ENCODE measurements at places on chromosomes 5 and 9. TPM values are rescaled to one million over a fixed set of nuclear protein-coding genes. Genes with fewer than 3 reads are reported as not detected.

- peaks cover 10% of the 10 kb centered on the region for H3K4me1 ChIP-seq
- peaks cover 14% of the 10 kb centered on the region for H3K27me3 ChIP-seq
Measured at GRCh38 chr5:116572350-116573278, 2.0 kb downstream of the SEMA6A start.

- no peak overlapping the region for H3K4me3 ChIP-seq
- no peak overlapping the region for H3K27ac ChIP-seq
- no peaks in the 10 kb centered on the region for H3K4me1 ChIP-seq
- H3K27me3 ChIP-seq = no peaks in the 10 kb centered on the region
Measured at GRCh38 chr5:12343558-12343957, 439.3 kb upstream of the CTNND2 start.

GRCh38 chr5:41871852-41872251, 1.6 kb upstream of the OXCT1 start:
- H3K27ac ChIP-seq = no peak overlapping the region
- no peak for DNase-seq
- peaks cover 16% of the 10 kb centered on the region for H3K4me1 ChIP-seq
- no peaks in the 10 kb centered on the region for H3K27me3 ChIP-seq
- H3K36me3 ChIP-seq = no peaks in the 10 kb centered on the region
- H3K4me3 ChIP-seq = no peak overlapping the region

GRCh38 chr9:81885602-81886001, 42.6 kb upstream of the SPATA31D4 start:
- no peak for DNase-seq
- H3K36me3 ChIP-seq = no peaks in the 10 kb centered on the region
- no peaks in the 10 kb centered on the region for H3K4me1 ChIP-seq
- H3K27me3 ChIP-seq = no peaks in the 10 kb centered on the region

The PDGFRB gene
- total RNA-seq = 35.9 TPM

The ELOVL7 gene
- 13.8 TPM for total RNA-seq
